ENCODE measurements at places on chromosomes 2 and 18.

DNA sequence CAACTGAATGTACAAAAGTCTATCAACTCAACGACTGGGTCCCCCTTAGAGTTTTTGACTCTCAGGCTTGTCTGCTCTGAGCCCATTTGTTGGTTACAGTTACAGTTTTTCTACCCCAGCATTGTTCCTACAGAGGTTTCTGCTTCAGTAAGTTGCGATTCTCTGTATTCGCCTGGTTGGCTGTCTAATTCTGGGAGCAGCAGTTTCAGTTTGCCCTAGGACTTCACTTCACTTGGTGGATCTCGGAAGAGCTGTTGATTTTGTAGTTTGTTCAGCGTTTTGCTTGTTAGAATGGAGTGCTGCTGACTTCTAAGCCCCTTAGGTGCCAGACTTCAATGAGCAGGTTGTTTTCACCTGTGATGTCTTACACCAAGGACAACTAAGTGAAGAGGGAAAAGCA is 296.5 kb upstream of the EPAS1 start:
- DNase-seq: no peak

DNA sequence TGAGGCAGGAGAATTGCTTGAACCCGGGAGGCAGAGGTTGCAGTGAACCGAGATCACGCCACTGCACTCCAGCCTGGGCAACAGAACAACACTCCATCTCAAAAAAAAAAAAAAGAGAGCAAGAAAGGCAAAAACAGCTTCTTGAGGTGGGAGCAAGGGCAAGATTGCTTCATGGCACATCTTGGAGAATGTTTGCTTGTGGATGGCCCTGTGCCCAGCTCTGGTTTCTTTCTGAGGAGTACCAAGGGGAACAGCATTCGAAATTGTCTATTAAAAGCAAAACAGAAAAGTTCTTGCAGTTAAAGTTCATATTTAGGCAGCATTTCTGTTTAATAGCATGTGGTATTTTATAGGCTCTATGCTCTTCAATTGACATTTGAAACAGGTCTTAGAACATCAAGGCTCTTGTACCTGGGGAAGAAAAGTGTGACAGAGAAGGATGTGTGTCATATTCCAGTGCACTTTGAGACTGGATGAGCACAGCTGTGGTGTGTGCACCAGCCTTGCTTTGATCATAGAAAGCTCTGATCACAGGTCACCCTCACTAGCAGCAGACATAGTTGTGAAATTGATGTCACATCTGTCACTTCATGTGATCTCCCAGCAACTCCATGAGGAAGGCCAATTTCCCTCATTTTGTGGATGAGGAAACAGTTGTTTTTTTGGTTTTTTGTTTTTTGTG is 154.3 kb downstream of the UXS1 start:
- no peak for DNase-seq

GRCh38 chr18:9184998-9185613 is 48.5 kb downstream of the ANKRD12 start:
- DNase-seq: no peak

DNA sequence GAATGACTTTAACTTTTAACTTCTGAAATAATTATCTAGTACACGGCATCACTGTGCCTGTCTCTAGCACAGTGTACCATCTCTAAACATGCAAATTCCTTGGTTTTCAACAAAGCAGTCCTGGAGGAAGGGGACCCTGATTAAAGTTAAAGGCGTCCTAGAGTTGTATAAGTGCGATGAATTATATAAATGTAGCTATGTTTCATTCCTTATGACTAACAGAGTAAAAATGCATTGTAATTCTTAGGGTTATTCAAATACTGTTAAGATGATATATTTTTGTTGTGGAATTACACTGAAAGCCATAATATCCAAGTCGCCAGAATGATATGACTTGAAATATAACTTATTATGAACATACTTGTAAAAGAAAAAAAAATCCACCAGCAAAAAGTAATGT is 544.9 kb upstream of the LINC00305 start:
- DNase-seq: no peak

DNA sequence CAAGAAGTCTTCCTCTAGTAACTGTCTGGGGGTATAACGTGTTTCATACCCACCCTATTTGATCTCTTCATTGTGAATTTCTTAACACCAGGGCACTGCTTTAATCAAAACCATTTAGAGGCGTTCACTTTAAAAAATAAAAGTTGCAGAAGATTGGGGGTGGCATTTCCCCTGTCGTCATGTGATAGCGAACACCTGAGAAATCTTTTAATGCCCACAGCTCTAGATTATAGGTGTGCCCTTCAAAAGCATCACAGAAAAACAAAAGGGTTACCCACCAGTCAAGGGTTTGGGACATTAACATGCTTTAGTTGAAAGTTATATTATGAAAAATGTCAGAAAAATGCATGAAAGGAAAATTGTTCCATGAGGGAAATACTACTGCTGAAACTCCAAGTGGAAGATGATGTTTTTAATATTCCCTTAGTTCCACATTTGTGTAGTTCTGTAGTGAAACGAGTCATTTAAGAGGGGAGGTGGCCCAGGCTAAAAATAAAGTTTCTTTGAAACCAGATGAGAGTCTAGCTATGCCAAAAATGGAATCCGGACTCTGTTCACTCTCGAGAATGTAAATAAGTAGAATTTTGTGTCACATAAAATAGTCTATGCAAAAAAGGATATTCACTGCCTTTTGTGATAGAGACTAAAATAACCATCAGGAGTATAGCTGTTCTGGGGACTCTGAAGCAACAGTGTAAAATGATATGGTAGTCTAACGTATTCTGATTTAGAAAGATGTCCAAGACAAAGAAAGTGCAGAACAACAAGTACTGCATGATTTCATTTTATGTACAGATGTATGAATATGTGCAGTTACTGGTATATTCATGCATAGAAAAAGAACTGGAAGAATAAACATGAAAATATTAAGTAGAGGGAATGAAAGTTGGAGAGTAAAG is 95.3 kb downstream of the TMEM247 start:
- DNase-seq: no peak

DNA sequence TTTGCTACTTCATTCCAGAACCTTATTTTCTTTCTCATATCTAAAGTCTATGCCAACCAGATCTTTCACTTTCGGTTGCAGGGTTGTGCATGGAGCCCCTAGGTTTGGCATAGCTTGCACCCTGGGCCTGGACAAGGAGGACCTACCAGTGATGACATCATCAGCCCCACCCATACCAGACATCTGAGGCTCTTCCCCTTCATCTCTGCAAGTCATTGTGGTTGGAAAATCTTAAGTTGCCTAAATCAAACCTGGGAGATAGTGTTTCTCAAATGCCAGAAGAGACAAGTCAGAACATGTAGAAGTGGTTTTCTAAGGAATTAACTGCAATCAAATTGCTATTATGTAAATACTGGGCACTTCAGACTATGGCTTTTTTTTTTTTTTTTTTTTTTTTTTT is 363.3 kb downstream of the ZNF516 start:
- no peak for DNase-seq

- DNase-seq: no peak
Observed at GRCh38 chr18:28712796-28713425, 536.0 kb upstream of the CDH2 start.

- no peak for DNase-seq
Observed at GRCh38 chr2:72994282-72994990, 77.1 kb downstream of the SFXN5 start.

DNA sequence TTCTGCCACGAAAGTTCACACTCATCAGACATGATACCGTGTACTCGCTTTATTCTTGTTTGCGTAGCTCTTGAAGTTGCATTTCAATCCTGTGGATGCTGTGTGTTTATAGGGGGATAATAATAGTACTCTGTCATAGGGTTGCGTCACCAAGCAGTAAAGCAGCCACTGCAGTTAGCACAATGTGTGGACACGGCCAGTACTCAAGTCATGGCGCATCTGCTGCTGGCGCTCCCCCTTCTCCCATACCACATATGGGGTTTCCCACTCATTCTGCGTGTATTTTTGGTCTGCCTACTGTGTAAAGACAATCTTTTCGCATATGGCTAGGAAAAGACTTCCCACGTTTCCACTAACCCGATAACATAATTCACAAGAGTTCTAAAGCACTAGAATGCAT is 2.1 kb upstream of the ZBTB14 start:
- no peak for DNase-seq

GRCh38 chr2:236254001-236254400 is 10.2 kb downstream of the ASB18 start:
- DNase-seq: no peak

Measured in CD4-positive, alpha-beta T cell treated with Interleukin-6 for 4 hours (primary cell).